Brain pericyte (primary cell): ENCODE measurements at places on chromosomes 7 and 10.

GRCh38 chr7:79620291-79620690, 166.8 kb upstream of the MAGI2 start:
- DNase-seq, result no peak

GRCh38 chr7:107725138-107725740, 18.7 kb upstream of the CBLL1 start:
- peak; percentile 13 for DNase-seq

DNA sequence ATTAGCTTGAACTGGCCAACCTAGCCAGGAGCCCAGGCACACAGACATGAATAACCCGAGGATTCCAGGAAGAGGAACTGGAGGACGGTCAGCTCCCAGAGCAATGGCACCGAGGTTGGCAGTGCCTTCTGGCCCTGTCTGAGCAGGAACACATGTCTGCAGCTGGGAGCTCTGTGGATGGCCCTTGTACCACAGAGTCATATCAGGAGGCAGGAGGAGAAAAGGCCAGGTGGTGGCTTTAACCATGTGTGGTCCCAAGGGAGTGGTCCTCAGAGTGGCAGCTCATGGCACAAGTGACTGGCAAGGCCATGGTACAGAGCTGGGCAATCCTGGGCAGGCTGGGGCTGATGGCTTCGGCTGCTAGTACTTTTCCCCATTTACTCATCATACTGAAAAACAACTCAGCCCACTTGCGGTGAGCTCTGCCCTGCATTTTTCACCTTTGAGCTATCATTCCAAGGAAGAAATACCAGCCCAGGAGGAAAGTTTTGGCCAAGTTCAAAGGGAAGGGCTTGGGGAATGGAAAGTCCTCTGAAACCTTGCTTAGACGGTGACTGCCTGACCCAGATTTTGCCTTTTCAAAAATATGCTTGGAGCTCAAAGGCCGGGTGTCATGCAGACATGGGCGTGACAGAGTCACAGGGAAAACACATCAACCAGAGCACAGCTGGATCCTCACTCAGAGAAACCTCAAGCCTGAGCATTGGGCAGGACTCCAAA, 25.7 kb upstream of the LOXL4 start:
- no peak for DNase-seq

- DNase-seq, result no peak
Observed at GRCh38 chr10:61480208-61480607, 27.0 kb upstream of the TMEM26 start.

GRCh38 chr7:95899919-95900513, 127.7 kb downstream of the DYNC1I1 start:
- no peak for DNase-seq

GRCh38 chr7:44072364-44073231, 7.2 kb upstream of the PGAM2 start:
- DNase-seq, result peak; percentile 37

DNA sequence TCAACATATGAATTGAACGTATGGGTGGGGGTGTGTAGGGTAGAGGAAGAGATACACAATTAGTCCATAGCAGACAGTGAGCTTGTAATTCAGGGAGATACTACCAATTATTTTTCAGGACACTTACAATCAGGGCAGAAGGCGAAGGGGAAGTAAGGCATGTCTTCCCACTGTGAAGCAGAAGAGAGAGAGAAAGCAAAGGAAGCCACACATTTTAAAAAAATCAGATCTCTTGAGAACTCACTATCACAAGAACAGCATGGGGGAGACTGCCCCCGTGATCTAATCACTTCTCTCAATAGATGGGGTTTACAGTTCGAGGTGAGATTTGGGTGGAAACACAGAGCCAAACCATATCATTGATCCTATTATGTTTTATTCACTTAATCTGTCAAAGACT, 116.4 kb upstream of the RPA3 start:
- no peak for DNase-seq

DNA sequence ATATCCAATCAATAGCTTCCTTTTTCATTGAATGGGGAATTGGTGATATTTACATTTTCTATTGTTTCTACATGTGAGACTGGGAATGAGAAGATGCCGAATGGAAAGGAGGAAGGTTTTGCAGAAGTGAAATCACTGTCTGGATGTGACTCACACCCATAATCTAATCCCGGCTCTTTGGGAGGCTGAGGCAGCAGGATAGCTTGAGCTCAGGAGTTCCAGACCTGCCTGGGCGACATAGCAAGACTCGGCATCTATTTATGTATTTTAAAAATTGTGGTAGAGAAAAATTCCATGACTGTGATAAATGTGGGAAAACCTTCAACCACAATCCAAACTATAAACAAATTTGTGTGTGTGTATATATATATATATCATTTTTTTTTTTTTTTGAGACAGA, 10.9 kb upstream of the FIS1 start:
- DNase-seq, result no peak

DNA sequence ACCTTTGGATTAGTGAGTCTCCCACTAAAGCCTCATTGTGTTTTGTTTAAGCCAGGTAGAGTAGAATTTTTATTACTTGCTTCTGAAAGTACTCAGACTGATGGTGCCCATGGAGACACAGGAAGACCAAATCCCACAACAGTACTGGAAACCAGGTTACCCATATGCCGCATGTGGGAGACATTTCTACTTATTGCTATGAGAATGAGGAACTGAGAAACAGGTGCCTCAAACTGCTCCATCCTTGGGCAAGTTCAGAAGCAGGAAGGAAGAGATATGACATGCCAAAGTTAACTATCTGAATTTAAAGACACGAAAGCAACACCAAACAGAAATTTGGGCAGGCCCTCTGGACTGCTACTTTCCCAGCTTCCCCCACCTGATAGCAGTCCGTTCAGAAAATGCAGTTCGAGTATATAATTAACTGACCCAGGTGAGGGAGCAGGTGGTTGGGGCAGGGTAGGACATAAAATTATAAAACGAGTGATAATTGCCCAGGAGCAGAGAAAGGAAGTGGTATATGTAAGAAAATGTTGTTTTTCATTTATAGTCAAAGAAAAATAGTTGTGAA, 382.3 kb upstream of the MTPN start:
- DNase-seq, result no peak

DNA sequence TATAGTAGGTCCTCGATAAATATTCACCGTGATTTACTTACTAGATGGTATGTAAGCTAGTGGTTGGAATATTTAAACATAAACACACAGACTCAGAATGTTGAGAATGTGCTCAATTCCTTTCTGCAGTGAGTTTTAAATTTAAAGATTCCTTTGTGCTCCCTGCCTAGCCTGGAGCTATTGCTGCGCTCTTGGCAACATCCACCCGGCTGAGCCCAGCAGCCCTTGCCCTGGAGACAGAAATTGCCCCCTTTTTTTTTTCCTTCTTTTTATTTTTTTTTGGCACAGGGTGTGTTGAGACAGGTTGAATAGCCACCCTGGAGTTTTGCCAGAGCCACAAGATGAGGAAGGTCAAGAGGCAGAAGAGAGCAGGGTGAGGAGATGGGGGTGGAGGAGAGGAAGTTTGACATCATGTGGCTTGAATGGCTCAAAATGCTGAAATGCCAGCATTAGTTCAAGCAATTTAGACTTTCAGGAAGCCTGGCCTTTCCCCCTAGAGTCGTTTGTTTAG, 180.8 kb downstream of the PRKCQ start:
- no peak for DNase-seq

- no peak for DNase-seq
Observed at GRCh38 chr7:131370523-131370968, 42.9 kb downstream of the MKLN1 start.

GRCh38 chr10:7710446-7710845, 7.3 kb downstream of the ITIH2 start:
- no peak for DNase-seq

- DNase-seq, result no peak
Observed at GRCh38 chr7:73912223-73912622, 51.3 kb downstream of the TMEM270 start.

- DNase-seq, result no peak
Observed at GRCh38 chr7:10706875-10707493, 266.7 kb upstream of the PHF14 start.

DNA sequence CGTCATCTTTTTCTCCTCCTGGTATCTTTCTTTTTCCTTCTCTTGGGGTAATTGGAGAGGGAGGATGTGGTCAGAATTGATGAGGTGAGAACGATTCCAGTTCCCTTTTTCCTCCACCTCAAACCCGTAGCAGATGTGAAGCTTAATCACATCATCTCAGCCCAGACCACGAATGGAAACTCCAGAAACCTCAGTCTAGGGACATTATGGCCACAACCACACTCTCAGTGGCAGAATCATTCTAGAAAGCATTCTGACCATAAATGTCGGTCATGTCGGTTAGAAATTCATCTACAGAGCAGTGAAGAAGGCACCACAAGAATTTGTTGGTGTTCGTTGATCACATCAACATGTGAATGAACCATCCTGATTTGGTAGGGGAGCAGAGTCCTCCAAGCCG, 78.7 kb downstream of the GATA3 start:
- no peak for DNase-seq

DNA sequence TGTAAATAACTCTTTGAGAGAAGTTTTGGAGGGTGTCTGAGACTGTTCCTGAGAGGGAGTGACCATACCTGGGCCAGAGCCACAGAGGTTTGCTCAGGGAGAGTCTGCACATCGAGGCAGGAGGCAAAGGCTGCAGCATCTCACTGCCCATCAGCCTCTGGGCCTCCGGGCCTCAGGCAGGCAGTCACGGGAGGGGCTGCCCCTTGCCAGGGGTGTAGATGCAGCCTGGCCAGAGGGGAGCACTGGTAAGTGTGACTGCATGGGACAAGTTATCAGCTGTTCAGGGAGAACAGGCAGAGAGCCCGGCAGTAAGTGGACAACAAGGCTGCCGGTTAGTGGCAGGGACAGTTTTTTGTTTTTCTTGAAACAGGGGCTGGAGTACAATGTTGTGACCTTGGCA, 55.9 kb downstream of the ZNF467 start:
- no peak for DNase-seq
